ENCODE measurements at places on chromosomes 3 and 15. TPM values are rescaled to one million over a fixed set of nuclear protein-coding genes. Genes with fewer than 3 reads are reported as not detected.

Gene RAB27A
- total RNA-seq, result 7.4 TPM

Gene GHSR
- not detected for total RNA-seq

Gene GOLGA8Q
- total RNA-seq, result 1.9 TPM

Gene DNAH12
- 0.15 TPM for total RNA-seq

Gene CACNA2D2
- total RNA-seq, result 2.0 TPM

Gene PRSS50
- 3.6 TPM for total RNA-seq

DNA sequence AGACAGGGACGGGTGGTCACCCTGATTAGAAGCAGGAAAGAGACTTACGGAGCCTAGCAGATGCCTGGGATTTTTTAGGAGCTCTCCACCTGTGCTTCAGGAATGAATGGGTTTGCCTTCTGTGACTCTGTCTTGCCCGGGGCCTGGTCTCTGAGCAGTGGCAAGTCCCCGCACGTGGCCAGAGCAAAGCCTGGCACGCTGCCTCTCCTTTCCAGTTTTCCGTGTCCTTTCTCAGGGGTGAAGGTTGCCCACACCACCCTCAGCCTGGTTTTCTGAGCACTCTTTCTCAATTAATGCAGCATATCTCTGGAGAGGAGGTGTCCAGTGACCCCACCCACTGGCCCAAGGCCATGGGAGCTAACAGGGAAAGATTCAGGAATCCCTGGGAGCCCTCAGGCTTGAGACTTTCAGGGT lies 14.5 kb upstream of the CHST14 start:
- peak; percentile 73 for DNase-seq

DNA sequence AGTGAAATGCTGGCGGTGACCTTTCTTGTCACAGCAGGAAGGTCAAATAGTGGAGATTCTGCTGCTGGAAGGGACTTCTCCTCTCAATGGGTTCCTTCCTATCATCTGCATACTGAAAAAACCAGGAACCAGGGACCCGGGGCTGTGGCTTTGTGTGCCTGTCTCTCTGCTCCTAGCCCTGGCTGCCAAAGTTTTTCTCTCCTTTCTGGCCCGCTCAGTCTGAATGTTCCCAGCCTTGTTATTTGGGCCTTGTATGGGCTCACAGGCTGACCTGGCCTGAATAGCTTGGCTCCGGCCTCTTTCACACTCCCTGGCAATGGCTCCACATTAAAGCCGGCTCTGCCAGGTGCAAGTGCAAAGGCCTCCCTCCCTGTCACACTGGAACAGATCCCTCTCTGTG lies 94.7 kb downstream of the LRIG1 start:
- no peak for DNase-seq

- DNase-seq, result no peak
Observed at GRCh38 chr3:63990733-63991132, 32.6 kb downstream of the PSMD6 start.

GRCh38 chr3:171828902-171829770 lies 14.0 kb upstream of the TMEM212 start:
- DNase-seq, result no peak

GRCh38 chr3:174710612-174711011 lies 148.5 kb upstream of the NAALADL2 start:
- DNase-seq, result no peak

- DNase-seq, result no peak
Observed at GRCh38 chr15:85642065-85642692, 152.5 kb downstream of the KLHL25 start.

DNA sequence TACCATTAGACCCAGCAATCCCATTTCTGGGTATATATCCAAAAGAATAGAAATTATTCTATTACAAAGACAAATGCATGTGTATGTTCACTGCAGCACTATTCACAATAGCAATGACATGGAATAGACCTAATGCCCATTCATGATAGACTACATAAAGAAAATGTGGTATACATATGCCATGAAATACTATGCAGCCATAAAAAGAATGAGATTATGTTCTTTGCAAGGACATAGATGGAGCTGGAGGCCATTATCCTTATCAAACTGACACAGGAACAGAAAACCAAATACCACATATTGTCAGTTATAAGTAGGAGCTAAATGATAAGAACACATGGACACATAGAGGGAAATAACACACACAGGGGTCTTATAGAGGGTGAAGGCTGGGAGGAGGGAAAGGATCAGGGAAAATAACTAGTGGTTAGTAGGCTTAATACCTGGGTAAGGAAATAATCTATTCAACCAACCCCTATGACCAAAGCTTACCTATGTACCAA lies 366.8 kb downstream of the EDEM1 start:
- DNase-seq, result no peak

DNA sequence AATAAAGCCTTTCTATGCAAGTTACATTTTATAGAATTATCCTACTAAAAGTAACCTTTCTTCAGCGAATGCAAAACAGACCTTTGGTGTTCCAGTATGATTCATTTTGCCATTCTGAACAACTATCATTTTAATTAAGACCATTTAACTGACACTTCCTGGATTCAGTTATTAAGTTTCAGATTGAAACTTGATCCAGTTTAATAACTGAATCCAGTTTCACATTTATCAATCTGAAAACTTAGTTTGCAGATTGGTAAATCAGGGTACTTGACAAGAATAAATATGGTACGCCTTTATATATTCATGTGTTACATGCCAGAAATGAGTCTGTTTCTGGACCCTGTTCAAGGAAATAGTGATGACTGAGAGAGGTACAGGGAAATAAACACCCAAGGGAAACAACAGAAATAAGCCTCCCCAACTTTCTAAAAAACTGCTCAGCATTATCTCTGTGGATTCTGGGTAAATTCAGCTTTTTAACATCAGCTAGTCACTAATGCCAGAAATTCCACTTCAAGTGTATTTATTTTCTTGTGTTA lies 23.3 kb upstream of the NFKBIZ start:
- DNase-seq, result no peak

GRCh38 chr3:40042752-40043443 lies 233.5 kb downstream of the MYRIP start:
- no peak for DNase-seq

GRCh38 chr15:51620122-51620521 lies 2.4 kb downstream of the DMXL2 start:
- DNase-seq, result no peak

- no peak for DNase-seq
Observed at GRCh38 chr15:60814062-60814461, 335.1 kb upstream of the ICE2 start.
